ENCODE measurements at places on chromosomes 3 and 15.

DNA sequence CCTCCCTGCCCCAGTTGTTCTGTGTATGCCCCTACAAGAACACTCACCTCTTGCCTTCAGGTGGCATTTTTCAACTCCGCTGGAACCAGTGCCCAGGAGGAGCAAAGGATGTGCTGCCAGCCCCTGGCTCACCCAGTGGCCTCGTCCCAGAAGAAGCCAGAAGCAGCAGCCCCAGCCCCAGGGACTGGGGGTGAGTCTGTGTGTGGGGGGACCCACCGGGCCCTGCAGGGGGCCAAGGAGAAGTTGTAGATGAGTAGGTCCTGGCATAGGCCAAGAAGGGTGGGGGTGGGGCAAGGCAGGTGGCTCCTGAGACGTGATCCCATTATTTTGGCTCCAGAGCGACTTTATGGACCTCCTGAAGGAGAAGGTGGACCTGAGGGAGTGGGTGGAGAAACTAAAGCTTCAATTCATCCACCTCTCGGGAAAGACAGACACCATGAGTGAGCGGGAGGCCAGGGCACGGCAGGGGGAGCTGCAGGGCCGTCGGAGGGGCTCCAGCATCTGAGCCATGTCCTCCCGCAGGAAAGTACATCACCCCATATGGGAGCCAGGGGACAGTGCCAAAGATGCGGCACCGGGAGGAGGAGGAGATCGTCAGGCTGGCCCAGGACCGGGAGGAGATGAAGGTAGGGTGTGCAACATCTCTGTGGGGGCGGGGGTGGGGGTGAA lies 29.3 kb downstream of the NGRN start:
- DNase-seq = peak; percentile 42

- no peak for DNase-seq
Observed at GRCh38 chr3:56055951-56056350, 412.3 kb downstream of the ERC2 start.

DNA sequence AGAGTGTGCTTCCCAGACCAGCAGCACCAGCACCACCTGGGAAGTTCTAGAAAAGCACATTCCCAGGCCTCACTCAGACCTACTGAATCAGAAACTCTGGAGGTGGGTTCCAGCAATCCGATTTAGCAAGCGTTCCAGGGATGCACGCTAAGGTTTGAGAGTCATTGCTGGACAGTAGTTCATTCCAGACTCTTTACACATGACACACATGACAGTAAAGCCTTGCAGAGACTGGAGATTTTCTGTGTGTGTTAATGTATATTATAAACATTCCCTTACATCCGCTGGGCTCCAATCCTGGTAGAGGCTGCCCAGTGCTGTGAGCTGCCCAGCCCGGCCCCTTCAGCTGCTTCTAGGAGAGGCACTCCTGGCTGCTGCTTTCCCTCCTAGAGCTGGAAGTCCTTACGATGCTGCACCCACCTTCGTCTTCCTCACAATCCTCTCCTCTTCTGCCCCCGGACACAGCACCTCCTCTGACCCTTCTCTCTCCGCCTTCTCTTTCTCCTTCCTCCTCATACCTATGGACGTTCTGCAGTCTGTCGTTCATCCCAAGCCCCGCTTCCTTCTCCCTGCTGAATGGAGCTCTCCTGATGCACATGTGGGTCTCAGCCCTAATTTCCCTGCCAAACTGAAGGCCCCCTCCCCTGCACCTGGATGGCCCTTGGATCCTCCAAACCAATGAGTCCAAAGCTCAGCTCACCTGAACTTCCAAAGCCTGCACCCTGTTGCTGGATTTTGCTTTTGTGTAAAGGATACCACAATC lies 44.4 kb downstream of the ITGA11 start:
- DNase-seq = peak; percentile 6

DNA sequence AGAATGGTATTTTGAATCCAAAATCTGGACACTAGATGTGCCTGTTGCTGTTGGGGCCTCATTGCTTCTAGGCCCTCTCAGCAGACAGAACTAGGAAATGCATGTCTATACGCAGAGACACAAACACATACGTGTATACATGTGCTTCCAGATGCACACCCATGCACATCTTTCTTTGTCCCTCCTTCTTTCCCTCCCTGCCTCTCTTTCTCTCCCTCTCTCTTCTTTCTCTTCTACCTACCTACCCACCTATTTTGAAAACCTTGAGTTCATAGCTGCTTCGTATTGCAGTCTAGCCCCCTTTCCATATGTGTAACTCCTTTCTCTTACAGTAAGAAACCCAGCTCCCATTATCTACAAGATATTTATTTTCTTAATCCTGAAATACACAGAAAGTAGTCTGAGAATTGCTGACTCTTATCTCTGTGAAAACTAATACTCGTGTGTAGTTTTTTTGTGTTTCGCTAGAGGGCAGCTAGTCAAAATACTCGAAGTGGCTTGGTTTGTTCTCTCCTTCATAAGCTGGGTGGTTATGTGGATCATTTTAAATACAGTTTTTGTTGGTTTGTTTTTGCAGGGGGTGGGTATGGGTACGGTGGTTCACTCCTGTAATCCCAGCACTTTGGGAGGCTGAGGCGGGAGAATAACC lies 18.5 kb downstream of the RPL32 start:
- no peak for DNase-seq

DNA sequence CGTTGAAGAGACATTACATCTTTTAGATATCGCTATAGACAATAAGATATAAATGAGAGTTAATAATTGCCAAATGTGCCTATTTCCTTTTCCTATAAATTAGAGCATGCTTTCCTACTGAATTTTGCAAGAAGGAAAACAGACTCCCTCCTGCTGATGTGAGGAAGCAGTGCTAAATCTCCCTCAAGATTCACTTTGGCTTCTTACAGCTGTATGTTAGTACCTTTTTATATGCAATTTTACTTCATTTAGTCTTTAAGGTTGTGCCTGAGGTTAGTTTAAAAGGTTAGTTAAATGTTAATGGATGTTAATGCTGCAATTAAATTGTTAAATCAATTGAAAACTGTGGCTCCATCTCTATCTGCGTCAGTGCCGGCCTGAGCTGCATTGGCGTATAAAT lies 728.8 kb downstream of the NR2F2 start:
- DNase-seq = no peak
